Hematopoietic multipotent progenitor cell treated with erythropoietin and hydrocortisone succinate and interleukin-3 and kit ligand, for 17 days (in vitro differentiated cells): ENCODE measurements at places on chromosomes 7 and 10.

DNA sequence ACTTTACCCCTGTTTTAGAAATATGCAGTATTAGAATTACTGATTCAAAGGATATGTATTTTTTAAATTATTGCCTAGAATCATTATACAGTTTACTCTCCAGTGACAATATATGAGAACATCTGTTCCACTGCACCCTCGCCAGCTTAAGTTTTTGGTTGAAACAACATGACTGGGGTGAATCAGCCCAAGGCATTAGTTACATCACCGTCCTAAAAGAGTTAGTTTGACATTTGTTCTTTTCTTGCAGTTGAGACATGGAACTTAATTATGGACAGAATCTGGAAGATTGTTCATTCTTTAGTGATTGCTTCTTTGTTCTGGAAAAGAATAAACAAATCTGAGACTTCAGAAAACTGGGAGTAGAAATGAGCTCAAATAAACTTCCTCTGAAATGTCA, 167.3 kb upstream of the DKK1 start:
- no peak for DNase-seq

GRCh38 chr7:84510505-84510904, 315.9 kb upstream of the SEMA3A start:
- DNase-seq: no peak

DNA sequence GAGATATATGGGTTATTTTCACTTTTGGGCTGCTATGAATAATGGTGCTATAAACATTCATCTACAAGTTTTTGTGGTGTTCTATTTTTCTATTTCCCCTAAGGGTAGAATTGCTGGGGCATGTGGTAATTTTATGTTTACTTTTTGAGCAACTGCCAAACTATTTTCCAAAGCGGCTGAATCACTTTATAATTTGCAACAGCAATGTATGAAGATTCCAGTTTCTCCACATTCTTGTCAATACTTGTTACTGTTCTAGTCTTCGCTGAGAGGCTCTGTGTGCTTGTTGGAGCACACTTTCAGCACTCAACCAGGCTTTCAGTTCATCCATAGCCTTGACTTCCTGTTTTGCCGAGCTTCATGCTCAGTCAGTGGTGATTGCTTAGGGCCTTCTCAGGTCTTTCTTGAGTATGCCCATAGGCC, 39.0 kb downstream of the ADK start:
- DNase-seq: no peak

GRCh38 chr7:80106498-80107113, 28.0 kb upstream of the GNAI1 start:
- no peak for DNase-seq

DNA sequence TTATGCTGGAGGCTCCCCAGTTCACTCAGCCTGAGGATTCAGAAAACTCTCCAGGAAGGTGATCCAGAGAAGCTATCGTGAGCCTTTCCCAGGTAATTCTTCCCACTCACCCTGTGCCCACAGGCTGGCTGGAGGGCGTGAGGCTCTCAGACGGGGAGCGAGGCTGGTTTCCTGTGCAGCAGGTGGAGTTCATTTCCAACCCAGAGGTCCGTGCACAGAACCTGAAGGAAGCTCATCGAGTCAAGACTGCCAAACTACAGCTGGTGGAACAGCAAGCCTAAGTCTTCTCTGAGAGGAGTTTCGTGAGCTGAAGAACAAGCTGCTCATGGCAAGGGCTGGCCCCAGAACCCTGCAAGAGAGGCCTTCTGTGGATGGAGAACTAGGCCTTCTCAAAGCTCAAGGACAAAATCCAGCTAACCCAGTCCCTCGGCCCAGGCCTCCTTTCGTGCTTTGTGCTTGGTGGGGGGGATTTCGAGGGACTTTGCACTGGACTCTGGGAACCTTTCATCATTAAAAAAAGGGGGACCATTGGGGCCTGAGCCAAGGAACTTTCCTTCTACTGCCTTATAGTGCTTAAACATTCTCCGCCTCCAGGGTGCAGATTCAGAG, 23.6 kb downstream of the NOBOX start:
- no peak for DNase-seq

- no peak for DNase-seq
Measured at GRCh38 chr10:971150-971542, 17.1 kb upstream of the GTPBP4 start.

GRCh38 chr7:1418505-1419309, 40.6 kb downstream of the MICALL2 start:
- peak; percentile 40 for DNase-seq

- DNase-seq: no peak
Measured at GRCh38 chr7:44119829-44120380, 3.4 kb downstream of the POLD2 start.

- DNase-seq: no peak
Measured at GRCh38 chr10:6037422-6037821, 24.7 kb downstream of the IL2RA start.

DNA sequence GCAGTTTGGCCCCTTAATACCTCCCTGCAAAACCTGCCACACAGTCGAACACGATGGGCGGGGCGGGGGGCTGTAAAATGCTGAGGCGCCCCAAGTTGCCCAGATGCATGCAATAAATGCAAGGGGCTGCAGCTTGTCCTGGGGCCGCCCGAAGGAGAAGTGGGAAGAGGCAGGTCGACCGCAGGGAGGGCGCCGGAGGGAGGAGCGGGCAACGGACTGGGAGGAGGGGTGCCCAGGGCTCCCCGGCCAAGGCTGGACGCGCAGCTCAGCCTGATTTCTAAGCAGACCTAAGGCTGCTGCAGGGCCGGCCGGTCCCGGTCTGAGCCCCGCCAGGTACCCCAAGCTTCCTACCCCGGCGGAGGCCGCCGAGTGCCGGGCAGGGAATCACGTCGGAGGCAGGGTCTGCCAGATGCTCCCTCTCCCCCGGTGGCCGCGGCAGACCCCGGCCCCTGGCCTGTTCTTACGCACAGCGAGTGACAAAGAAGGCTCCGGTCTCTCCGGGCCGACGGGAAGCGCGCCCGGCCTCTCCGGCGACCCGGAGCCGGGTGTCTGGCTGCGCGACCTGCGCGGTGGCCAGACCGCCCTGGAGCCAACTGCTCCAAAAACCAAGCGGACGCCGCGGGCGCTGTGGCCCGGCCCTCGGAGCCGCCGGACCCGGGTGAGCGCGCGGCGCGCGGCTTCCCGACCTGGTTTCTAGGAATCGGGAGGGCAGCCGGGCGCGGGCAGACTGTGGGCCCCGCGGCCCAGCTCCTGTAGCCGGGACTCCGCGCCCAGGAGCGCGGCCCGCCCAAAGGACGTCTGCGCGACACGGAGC, 744 bp upstream of the EBF3 start:
- no peak for DNase-seq

GRCh38 chr10:35447693-35448407, 111.5 kb downstream of the CCNY start:
- DNase-seq: peak; percentile 13

- DNase-seq: no peak
Measured at GRCh38 chr10:5897504-5897903, 7.5 kb downstream of the FBH1 start.

DNA sequence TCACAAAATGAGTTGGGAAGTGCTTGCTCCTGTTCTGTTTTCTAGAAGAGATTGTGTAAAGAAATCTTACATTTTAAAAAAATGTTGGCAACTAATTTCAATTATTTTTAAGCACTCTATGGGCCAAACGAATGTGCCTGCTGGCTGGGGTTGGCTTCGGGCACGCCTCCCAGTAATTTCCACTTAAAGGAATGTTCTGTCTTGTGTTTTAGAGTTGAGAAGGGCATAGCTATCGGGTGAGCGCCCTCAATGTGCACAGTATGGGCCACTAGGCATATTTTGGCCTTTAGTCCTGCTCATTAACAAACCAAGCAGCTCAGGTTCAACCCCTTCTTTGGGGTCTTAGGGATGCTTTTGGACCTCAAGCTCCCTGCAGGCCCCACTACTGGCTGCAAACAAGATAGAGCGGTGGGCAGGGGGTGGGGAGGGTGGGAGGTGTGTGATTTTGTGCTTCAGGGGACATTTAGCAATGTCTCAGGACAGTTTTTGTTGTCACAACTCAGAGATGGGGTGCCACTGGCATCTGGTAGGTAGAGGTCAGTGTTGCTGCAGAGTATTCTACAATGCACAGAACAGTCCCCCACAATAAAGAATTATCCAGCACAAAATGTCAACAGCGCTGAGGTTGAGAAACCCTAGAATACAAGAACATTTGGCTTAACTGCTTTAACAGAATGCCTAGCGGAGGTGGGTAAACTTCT, 40.7 kb downstream of the TACC2 start:
- no peak for DNase-seq

DNA sequence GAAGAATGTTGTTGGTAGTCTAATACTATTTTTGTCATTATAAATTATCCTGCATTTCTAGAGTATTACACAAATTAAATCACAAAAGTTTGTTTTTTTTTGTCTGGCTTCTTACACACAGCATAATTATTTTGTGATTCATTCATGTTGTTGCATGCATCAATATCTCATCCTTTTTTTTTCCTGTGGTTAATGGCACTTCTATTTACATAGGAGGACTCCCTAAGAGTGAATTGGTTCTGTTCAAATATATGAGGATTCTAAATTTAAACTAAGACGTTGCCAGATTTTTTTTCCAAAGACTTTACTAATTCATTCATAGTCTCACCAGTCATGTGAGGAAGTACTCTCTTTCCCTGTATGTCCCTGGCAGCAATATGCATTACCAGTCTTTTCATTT, 303.3 kb downstream of the GPR37 start:
- DNase-seq: no peak

DNA sequence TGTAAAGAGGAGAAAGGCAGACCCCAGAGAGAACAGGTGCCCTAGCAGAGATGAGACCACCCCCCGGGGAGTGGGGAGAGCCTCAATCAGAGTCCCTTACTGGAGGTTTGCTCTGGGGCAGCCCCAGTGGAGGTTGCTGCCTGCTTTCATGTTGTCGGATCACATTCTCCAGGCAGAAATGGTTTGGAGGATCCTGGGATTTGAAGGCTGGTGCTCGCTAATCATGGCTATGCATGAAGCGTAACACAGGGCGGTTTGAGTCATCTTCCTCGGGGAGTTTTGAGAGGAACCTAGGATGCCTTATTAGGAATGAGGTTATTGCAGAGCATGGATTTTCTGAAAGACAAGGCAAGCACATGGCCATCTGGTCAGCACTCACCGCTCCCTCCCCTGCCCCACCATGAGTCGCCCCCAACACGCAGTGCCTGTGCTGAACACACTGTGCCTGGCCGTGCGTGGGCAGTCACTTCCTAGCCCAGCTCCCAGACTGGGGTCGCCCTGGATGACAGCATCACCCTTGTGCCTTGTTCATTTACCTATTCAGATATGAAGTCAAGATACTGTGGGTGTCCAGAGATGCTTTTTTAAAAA, 319.9 kb downstream of the DPP6 start:
- DNase-seq: no peak

DNA sequence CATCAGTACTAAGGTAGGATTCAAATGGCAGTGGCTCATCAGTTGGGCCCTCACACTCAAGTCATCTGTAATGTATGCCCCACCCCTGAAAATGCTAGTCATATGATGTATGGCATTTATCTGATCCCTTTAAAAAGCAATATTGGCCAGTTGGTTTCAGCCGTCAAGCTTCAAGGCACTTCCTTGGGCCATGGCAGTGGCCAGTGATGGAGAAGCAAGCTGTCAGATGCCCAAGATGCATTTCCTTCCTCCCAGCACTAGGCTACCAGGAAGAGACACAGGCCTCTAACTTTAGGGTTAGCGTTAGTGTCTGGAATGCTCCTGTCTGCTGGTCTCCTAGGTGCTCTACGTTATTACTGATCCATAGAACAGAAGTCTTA, 64.1 kb downstream of the PIK3AP1 start:
- DNase-seq: no peak

GRCh38 chr10:86667421-86668181, 710 bp upstream of the LDB3 start:
- no peak for DNase-seq

- DNase-seq: peak; percentile 48
Measured at GRCh38 chr10:5283305-5284158, 81.2 kb upstream of the UCN3 start.

- no peak for DNase-seq
Measured at GRCh38 chr10:22649390-22649841, 65.0 kb downstream of the PIP4K2A start.

DNA sequence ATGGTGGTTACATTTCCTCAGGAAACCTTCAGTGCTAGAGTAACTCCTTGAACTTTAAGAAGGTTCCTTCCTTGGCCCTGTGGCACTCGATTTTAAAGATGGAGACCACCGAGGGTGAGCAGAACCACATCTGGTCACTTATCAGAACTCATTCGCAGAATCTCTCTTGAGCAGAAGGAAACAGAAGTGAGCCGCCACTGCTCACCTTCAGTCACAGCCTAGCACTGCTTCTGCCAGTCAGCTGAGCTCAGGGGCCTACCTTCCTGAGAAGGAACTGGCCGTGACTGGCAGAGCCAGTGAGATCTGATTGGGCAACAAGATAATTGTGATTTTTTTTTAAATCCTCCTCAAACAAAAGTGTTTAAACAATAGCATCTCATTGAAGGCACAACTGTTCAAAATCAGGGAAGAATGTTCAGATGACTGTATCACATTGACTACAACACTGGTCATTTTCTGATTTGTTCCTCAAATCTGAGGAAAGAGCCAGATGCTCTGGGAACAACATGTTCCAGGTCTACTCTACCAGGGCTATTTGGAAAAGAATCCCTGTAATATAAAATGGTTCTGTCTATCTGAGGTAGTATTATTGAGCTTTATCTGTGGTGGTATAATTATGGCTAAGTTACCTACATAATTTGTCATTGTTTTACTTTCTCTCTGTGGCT, 2.7 kb upstream of the SYPL1 start:
- DNase-seq: no peak

DNA sequence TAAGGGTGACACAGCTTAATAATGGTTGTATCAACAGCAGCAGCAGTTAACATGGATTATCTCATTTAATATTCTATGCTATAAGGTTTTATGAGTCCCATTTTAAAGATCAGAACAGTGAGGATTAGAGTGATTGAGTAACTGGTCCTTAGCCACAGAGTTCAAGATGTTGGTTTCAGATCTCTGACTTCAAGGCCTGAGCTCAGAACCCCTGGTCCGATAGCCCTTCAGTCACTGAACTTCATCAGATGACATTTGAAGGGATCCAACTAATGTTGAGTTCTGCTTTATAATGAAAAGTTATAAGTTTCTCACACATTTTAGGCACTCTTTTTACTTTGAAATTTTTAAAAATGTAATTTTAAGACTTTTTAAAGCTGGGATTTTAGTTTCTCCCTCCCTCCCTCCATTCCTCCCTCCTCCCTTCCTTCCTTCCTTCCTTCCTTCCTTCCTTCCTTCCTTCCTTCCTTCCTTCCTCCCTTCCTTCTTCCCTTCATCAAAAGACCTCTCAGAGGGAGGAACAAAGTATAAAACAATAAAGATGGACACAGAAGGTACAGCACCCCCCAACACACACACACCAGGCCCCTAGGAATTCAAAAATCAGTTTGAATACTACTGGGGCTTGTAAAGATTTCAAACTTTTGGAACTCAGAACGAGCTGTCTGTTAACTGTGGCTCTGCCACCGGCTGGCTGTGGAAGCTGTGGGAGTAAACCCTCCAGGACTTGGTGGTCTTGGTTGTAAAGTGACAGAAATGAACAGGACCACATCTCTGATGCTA, 206.9 kb upstream of the AGK start:
- DNase-seq: no peak
